ENCODE measurements at places on chromosomes 7 and 10.

DNA sequence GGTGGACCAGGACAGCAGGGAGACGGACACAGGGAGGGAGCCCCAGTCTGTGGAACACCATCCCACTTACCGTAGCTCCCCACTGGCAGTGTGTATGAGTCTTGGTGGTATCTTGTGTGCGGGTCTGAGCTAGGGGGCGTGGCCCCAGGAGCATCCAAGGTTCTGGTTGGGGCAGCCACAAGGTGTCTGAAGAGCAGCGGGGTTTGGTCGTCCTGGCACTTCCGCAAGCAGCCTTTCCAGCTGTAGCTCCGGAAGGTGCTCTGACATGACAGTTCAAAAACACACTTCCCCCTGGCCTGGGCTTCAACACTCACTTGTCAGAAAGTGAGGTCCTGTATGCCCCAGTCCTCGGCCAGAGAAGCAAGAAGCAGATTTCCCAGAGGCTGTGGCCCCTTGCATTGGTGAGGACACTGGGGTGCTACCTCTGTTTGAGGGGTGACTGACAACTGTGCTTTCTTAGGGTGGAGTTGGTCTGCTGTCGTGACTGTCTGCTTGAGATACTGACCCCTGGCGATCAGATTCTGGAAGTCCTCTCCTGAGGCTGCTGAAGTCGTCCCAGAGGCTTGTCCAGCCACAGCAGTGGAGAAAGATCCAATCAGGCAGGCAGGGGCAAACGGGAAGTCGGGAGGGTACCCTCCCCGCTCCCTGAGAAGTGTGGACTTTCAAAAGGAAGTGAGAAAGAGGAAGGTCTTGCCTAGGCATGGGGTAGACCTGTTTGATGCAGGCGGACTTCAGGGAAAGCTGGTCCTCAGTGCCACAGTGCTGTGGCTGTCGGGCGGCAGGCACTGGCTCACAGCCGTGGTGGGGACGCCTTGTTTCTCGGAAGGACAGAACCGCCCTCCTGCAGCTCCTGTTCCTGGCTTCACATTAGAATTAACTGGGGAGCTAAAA lies 51.4 kb upstream of the PFKFB3 start:
- DNase-seq, result peak; percentile 83

- no peak for DNase-seq
Measured at GRCh38 chr7:119256446-119257131, 1016.4 kb upstream of the KCND2 start.

- no peak for DNase-seq
Measured at GRCh38 chr7:22238354-22239311, 118.3 kb downstream of the RAPGEF5 start.

GRCh38 chr10:73296946-73297345 lies 44.5 kb upstream of the MRPS16 start:
- DNase-seq, result no peak

- no peak for DNase-seq
Measured at GRCh38 chr7:154503962-154504550, 451.9 kb downstream of the DPP6 start.

- DNase-seq, result peak; percentile 7
Measured at GRCh38 chr10:132103116-132103910, 37.6 kb downstream of the JAKMIP3 start.

DNA sequence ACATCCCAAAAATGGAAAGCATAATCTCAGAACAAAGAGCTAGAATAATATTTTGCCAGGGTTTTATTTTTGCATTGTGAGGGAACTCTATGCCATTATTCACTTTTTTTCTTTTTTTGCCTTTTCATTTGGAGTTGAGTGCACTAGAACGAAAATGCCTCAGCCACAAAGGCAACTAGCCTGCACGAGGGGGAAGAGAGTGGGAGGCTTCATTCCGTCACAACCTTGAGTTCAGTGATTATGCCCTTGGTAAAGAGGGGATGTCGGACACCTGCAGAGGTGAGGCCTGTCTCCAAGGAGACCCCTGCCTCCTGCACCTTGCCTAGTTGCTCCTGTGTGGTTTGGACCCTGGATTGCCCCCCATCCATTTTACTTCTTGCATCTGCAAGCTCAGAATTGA lies 232.7 kb downstream of the TEX36 start:
- DNase-seq, result no peak

- DNase-seq, result peak; percentile 81
Measured at GRCh38 chr10:79380125-79380945, 33.1 kb downstream of the PPIF start.

- no peak for DNase-seq
Measured at GRCh38 chr7:91025906-91026390, 238.3 kb upstream of the FZD1 start.

DNA sequence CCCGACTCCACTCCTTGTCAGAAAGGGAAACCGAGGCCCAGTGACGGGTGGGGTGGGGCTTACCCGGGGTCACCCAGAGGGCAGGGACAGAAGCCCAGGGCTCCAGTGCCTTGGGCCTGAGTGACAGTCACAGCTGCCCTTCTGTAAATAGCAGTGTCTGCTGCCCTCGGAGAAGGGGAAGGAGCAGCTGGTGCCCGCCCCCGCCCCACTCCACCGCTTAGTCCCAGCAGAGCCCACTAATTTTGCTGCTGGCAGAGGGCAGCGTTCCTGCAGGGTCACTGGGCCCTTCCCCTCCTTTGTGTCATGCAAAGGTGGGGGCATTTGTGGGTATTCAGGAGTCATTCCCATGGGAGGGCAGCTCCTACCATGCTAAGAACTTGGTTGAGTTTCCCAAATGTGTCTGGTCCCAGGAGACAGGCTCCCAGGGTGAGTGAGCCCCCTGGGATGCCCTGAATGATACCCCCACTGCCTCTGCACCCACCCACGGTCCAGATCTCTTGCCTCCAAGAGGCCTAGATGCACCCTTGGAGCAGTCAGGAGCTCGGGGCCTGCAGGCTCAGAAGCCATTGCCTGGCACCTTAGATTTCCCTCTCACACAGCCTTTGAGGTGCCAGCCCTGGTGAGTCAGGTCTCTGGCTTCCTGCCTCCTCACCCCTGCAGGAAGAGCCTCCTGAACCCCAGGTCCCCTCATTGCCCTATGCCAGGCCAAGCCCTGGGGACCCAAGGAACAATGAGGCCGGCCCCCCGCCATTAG lies 17.2 kb downstream of the SH2B2 start:
- no peak for DNase-seq

DNA sequence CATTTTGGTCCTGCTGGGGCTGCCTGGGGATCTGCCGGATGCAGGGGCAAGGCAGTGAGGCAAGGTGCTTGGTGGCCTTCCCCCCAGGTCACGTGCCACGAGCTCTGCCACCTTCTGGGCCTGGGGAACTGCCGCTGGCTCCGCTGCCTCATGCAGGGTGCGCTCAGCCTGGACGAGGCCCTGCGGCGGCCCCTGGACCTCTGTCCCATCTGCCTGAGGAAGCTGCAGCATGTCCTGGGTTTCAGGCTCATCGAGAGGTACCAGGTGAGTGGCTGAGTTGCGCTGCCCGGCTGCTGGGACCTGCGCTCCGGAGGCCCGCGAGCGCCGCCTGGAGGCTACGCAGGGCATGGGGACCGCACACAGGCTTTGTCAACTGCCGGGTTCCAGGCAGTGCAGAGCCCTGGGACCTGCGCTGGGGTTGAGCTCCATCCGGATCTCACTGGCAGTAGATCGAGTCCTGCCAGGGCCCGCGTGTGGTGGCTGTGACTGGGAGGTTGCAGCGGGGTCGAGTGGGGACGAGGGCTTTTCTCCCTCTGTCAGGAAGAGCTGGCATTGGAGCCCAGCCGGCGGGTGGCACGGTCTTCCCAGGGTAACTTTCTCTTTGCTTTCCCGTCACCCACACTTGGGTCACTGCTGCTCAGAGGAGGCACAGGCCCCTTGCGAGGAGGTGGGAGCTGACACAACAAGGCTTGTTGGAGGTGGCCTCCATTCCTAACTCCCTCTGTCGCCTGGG lies 21.7 kb downstream of the AMZ1 start:
- peak; percentile 92 for DNase-seq

DNA sequence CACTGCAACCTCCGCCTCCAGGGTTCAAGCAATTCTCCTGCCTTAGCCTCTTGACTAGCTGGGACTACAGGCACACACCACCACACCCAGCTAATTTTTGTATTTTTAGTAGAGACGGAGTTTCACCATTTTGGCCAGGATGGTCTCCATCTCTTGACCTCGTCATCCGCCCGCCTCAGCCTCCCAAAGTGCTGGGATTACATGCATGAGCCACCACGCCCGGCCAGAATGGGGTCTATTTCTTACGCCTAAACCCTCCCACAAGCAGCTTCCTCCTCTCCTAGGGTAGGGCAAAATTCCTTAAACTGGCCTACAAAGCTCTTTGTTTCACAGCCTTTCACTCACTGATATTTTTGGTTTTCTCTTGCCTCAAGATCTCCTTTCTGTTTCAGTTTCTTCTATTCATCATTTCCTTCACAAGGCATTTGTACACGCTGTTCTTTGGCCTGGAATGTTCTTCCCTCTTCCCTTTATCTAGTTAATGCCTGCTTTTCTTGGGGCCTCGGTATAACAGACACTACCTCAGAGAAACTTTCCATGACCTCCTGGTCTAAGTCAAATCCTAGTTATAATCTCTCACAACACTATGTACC lies 6.7 kb downstream of the CPEB3 start:
- DNase-seq, result no peak

- DNase-seq, result no peak
Measured at GRCh38 chr7:46071601-46072000, 150.5 kb upstream of the IGFBP3 start.

GRCh38 chr10:43137717-43138020 lies 576 bp upstream of the CSGALNACT2 start:
- peak; percentile 91 for DNase-seq

DNA sequence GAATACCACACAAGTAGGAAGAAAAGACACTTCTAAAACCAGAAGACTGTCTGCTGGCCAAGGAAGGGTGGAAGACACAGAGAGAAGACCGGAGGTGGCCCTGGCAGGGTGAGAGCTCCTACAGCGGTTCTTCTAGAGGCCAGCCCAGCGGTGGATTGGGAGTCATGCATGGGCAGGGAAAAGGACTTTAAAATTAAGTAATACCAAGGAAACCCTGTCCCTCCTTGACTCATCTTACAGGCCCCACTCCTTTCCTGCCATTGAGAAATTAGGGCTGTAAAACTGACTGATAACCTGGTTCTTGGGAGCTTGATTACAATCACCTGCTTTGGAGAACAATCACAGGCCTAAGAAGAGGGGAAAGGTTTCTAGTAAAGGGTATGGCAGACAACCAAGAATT lies 16.1 kb downstream of the CALML3 start:
- DNase-seq, result no peak

DNA sequence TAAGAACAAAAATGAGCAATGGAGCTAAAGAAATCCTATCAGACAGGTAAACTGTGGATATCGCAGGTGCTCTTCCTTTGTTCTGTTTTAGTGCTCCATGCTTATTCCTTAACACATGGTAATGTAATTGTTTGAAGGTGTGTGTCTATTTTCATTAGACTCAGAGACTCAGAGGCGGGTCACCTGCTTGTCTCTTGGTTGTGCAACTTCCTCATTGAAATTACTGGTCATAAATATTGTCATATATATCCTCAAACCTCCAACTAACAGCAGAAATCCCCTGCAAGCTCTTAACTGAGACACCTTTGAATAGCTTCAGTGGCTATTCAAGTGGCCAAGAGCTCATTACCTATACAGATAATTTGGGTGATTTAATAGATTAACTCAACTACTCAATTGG lies 177.2 kb downstream of the PTN start:
- no peak for DNase-seq

DNA sequence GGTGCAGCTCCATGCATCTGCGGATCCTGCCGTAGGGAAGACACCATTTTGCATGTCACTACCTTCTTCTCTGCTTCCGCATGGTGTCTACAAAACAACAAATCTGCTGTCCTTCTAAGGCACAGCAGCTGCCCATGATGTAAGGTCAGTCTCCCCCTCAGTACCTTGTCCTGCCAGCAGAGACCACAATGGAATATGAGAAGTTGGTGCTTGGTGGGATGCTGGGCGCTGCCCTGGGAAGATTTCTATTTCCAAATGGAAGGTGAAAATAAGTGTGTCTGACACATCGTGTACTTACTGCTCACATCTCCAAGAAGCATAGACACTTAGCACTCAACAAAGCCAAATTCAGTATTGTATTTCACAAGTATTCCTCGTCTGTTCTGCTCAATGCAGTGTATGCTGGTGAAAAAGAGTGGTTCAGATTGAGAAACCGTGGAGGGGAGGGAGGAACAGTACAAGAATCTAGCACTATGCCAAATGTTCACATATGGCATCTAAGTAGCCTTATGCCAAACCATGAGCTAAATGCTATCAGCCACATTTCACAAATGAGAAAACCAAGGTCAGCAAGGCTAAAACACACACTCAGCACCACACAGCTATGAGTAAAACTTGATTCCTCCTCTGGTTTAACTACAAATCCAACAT lies 95.0 kb downstream of the GRB10 start:
- no peak for DNase-seq

- DNase-seq, result no peak
Measured at GRCh38 chr7:124188576-124188975, 155.7 kb upstream of the TMEM229A start.

DNA sequence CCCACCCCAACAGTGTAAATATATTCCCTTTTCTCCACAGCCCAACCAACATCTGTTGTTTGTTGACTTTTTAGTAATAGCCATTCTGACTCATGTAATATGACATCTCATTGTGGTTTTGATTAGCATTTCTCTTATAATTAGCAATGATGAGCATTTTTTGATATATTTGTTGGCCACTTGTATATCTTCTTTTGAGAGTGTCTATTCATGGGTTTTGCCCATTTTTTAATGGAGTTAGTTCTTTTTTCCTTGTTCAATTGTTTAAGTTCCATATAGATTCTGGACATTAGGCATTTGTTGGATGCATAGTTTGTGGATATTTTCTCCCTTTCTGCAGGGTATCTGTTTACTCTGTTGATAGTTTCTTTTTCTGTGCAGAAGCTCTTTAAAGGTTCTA lies 340.1 kb downstream of the NXPH1 start:
- no peak for DNase-seq

DNA sequence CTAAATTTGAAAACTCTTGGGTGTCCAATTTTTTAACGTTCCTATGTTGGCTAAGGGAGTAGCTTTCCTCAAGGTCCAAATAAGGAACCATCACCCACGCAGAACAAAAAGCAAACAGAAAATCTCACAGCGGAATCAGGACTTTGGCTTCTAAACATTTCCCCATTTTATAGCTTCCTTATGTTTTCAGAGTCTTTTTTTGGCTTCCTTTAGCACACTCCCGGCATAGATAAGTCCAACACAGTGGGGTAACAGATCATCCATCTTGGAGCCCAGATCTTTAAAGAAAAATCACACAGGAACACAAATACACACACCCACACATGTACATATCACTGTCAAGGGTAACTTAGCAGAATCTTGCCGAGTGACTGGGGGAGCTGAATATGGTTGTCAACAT lies 4.2 kb upstream of the TCF7L2 start:
- DNase-seq, result no peak

Data from stomach (tissue), 19 donors.